Suppressor macrophage treated with lipopolysaccharide for 4 hours (primary cell): ENCODE measurements at places on chromosomes 1 and 21.
A peak's percentile ranks its signal among the peaks of the same experiment; 100 is the strongest.

DNA sequence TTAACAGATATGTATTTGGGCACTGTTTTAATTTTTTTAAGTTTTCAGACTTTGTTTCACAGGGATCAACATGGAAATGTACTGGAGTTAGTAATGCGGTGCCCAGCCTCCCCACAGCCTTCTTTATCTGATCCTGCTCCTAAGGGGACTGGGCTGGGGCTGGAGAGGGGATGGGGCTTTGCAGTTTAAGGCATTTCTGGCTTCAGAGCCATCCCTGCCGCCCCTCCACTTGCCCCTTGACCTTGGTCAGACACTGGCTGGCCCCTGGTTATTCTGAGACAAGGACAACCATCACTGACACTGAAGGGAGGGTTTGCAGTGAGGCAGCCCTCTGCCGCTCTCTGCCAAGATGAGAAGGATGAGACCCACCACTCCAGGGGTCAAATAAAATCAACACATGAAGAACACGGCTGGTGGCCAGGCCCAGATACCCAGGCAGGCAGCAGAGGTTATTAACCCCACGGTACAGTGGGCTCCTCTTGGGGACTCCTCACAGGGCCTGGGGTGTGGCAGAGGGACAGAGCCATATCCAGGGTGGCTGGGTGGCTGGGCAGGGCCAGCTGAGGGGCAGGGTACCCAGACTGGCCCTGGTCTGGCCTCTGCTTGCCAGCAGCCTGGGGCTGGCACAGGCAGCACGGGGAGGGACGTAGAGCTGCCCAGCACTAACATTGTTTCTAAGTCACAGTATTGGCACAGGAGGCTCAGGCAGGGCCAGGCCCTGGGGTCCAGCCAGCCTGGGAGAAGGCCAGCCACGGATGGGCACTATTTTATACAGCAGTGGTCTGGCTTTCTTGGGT is 7.2 kb upstream of the UBE2U start:
- DNase-seq = no peak

DNA sequence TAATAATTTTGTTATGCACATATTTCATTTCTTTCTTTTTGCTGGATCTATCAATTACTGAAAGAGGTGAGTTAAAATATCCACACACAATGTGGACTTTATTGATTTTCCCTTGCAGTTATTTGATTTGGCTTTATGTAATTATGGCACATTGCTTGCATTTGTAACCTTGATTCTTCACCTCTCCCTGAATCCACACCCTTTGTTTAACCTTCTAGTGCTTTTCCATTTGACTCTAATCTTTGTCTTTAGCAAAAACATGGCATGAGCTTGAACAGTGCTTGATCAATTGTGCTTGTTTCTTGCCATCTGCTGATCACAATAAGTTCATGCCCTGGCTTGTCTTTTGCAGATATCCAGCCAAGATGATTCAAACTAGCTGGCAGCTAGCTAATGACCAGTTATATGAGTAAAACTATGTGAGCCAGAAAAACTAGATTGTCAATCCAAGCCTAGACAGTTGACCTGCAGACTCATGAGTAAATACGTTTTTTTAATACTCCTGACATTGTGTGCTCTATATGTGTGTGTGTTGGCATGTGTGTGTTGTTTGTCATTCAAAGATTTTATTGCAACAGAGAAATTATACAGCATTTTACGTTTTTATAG is 899.2 kb downstream of the NCAM2 start:
- DNase-seq = no peak

GRCh38 chr1:150558303-150558704 is 9.1 kb downstream of the ADAMTSL4 start:
- DNase-seq = no peak

DNA sequence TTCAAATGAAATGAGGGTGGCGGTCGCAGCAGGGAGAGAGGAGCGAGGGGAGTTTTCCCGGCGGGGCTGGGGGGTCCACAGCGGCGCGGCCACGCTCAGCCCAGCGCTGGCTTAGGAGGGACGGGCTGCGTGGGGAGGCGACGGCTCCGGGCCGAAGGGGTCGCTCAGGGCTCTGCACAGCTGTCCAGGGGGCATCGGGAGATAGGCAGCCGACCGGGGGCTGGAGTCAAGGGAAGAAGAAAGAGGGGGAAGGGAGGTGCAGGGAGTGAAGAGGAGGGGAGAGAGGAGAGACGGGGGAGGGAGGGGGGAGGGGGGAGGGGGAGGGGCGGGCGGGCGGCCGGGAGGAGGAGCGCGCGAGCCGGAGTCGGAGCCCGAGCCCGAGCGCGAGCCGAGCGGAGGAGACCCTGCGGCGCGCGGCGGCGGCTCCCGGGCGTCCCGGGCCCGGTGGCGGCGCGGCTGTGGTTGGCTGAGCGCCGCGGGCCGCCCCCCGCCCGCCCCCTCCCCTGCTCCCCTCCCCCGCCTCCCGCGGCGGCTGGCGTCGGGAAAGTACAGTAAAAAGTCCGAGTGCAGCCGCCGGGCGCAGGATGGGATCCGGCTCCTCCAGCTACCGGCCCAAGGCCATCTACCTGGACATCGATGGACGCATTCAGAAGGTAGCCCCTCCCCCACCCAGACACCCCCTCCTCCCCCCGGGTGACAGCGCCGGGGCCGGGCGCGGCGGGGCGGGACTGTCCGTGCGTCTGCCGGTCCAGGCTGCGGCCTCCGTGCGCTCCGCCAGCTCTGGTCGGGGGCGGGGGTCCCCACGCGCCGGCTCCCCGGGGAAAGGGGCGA is at the start of gene PDE9A:
PDE9A (plus strand) TSS at position 391 of the 831 bp plus-strand sequence; CDS start at position 585, 194 bp downstream.
- peak; percentile 13 for DNase-seq

DNA sequence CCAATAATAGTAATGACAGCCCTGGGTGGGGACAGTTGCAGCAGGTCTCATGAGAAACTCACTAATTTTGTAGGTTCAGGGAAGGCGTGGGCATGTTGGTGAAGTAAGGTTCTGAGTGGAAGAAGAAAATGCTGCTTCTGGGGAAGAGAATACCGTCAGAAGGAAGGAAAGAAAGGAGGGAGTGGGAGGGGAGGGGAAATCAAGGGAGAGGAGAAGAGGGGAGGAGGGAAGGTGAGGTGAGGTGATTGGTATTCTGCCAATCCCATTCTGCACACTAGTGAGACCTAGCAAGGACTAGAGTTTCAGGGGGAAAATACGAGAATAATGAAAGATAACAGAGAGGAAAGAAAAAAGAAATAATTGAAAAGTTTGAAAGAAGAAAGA is 32.4 kb upstream of the MGST3 start:
- no peak for DNase-seq

DNA sequence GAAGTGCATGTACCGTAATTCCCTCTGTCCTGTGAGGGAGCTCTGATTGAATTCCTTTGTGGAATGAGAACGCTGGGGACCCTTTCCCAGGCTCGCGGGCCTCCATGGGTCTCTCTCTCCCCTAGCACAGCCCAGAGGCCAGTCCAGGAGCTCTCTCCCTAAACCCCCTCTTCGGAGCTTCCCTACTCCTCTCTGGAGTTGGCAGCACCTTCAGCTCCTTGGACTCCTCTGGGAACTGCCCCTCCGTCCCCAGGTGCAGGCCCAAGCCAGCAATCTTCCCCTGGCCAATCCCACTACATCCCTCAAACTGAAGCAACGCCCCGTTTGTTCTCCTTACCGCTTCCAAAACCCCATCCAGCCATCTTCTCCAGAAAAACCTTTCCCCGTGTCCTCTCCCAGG is 10.5 kb upstream of the SYNC start:
- DNase-seq = no peak

- no peak for DNase-seq
Observed at GRCh38 chr1:192726820-192727504, 81.9 kb upstream of the RGS2 start.

DNA sequence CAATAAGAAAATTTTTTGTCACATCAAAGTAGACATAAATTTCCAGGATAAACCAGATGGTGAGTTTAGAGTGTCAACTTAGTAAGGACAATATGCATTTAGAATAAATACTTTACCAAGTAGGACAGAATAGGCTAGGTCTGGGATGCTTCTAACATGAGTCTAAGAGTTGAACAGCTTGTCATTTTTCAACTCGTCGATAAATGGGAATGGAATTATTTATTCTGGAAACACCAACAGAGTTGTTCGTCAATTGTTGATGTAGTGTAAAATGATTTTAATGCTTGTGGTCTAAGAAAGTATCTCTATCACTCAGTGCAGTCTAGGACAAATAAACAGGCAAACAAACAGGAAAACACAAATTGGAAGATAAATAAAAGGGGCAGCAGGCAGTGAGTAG is 358.4 kb upstream of the ST6GALNAC5 start:
- no peak for DNase-seq

DNA sequence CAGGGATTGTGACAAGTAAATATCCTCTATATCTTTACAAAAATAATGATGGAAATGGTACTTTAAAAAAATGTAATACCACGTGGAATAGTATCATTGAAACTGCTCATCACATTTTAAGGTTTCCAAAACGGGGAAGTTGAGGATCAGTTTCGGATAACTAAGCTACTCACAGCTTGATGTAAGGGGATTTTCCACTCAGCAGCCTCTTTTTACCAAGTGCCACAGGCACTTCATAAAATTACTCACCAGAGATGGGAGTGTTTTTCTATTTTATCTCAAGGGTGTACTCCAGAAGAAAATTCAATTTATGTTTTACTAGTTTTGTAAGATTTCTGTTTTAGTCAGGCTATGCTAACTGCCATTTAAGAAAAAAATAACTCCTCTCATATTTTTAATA is 91.7 kb downstream of the TPR start:
- DNase-seq = peak; percentile 41

DNA sequence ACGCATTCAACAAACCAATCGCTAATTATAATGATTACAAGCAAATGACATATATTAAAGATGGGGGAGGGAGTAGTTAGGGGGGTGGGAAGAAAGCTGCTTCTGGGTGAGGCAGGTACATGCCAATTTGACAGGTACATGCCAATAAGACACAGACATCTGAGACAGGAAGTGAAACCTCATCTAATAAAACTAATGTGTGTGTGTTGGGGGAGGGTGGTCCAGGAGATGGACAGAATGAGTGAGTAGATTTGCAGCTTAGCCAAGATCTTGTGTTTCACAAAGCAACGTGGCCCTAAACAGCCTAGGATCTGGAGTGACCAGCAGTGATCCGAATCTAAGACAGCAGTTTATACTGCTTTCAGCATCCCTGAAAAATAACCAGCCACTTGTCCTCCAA is 10.8 kb downstream of the CFAP45 start:
- no peak for DNase-seq

- peak; percentile 83 for DNase-seq
Observed at GRCh38 chr1:207017615-207018559, 14.7 kb downstream of the C1orf116 start.

DNA sequence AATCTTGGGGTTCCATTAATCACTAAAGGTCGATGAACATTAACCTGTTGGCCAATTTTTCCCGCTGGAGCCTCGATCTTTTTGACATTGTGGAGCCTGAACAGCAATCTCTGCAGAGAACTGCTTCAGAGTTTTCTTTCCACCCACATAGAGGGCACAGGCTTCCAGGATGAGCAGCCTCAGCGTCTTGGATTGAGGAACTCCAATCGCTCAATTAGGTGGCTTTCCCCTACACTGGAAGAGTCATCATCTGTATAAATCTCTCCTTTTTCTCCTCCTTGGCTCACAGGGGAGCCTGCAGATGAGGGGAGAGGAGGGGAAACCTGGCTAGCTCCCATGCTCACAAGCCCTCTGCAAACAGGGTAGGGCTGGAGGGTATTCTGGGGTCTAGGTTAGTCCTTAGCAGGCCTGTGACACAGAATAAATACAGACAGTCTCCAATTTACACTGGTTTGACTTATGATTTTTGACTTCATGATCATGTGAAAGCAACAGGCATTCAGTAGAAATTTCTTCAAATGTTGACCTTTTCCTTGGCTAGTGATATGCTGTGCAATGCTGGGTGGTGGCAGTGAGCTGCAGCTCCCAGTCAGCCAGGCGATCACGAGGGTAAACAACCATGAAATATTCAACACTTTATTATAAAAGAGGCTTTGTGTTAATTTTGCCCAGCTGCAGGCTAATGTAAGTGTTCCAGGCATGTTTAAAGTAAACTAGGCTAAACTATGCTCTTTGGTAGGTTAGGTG is 80.8 kb downstream of the PGBD5 start:
- DNase-seq = peak; percentile 19

GRCh38 chr1:233327651-233328141 is at the start of gene MAP3K21:
TSS of gene MAP3K21 (plus strand) at chr1:233327724. CDS start at chr1:233328029, 305 bp downstream.
- no peak for DNase-seq

- DNase-seq = peak; percentile 68
Observed at GRCh38 chr1:34918977-34919561, 10.4 kb downstream of the DLGAP3 start.
